Osteocyte (in vitro differentiated cells): ENCODE measurements at places on chromosomes 11 and 22.

GRCh38 chr11:10638316-10638925 lies 55.1 kb downstream of the IRAG1 start:
- no peak for DNase-seq

- no peak for DNase-seq
These were observed 18.9 kb downstream of the CXCR5 start for GRCh38 chr11:118902336-118903203.

DNA sequence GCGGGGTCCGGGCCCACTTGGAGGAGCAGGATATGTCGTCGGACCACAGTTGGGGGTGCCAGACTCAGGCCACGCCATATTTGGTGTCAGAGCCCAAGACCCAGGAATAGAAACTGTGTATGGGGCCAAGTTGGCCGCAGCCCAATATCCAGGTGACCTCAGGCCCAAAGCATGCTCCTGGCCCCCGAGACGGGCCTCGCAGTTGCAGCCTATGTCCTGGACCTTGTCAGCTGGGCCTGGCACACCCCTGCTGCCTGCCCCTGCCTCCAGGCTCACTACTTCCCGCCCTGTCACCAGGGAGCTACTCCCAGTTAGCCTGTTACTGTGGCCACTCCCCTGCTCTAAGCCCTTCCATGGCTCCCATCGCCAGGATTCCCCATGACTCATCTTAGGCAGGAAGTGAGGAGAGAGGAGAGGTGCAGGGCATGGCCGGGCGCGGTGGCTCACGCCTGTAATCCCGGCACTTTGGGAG lies 23.1 kb downstream of the A4GALT start:
- DNase-seq, result peak; percentile 89

GRCh38 chr22:42948294-42948693 lies 66.7 kb downstream of the PACSIN2 start:
- no peak for DNase-seq

GRCh38 chr11:81303038-81303664 lies 1430.5 kb downstream of the FAM181B start:
- DNase-seq, result no peak

- DNase-seq, result no peak
These were observed 44.4 kb upstream of the ST14 start for GRCh38 chr11:130115218-130115617.

- no peak for DNase-seq
These were observed 6.7 kb downstream of the PAK1 start for GRCh38 chr11:77467233-77467632.

- DNase-seq, result no peak
These were observed 14.5 kb downstream of the ROBO3 start for GRCh38 chr11:124879493-124880289.

- DNase-seq, result no peak
These were observed 85.5 kb upstream of the PGR start for GRCh38 chr11:101215069-101215468.

GRCh38 chr22:24986816-24987215 lies 34.3 kb downstream of the KIAA1671 start:
- DNase-seq, result no peak

DNA sequence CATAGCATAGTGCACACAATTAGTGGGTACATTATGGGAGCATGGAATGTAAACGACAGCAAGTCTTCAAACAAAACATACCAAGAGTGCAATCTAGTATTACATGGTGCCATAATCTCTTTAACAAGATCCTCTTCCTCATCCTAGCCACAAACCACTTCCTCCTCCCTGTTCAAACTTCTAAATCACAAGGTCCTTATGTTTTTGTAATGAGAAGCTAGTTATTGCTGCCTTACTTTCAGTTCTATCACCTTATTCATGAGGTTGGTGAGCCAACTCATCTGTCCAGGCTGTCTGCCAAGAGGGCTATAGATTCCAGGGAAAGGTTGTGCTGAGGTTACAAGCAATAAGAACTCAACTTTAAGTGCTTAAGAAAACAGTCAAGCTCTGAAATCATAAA lies 195.4 kb upstream of the ARHGAP20 start:
- no peak for DNase-seq

DNA sequence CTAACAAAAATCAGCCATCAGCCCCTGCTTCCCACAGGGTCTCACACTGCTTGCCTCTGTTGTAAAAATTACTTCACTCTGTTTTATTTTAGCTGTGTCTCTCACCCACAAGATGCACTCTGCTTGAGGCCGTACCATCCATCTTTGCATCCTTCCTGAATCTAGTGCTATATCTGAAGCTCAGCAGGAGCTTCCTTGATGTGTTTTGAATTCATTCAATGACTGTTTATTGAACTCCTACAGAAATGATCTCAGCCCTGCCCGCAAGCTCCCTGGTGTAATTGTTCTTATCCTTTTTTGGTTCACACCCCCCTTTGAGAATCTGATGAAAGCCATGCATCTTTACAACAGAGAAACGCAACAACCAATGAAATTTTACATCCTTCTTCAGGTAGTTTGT lies 310.2 kb upstream of the ZC3H12C start:
- no peak for DNase-seq

DNA sequence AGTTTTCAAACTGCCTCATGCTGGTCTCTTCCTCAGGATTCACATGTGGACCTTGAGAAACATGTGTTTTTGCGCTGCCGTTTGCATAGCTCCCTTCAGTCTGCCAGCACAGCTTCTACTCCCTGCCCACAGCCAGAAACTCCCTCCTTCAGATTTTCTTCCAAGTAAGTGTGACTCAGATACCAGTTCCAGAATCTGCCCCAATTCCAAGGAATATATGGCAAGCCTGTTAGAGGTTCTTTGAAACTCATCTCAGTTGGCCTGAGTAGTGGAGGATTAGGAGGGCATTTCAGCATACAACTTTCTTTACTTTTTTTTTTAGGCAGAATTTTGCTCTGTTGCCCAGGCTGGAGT lies 67.1 kb downstream of the SNX19 start:
- no peak for DNase-seq

- no peak for DNase-seq
These were observed 44.7 kb upstream of the YPEL1 start for GRCh38 chr22:21780259-21780658.
